ENCODE measurements at places on chromosomes 11 and 22.

DNA sequence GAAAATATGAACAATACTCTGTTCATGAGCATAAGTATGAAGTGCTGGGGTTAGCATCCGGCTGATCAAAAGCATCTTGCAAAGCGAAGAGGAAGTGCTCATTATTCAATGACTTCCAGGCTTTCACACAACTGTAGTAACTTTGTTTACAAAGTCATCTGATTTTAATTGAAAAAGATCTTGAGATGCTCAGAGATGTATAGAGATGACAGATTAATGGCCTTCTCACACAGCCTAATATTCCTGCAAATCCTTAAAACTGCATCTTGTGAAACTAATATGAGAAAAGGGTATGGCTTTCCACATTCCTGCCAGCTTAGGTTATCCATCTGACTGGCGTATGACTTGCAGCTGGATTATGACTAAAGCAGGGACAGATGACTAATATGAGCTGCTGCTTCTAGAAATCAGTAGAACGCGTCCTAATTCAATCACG, 125.4 kb downstream of the CASP12 start:
- DNase-seq = no peak
- no peaks in the 10 kb centered on the region for H3K27me3 ChIP-seq
- no peak overlapping the region for H3K27ac ChIP-seq
- H3K36me3 ChIP-seq = peaks cover 10% of the 10 kb centered on the region

DNA sequence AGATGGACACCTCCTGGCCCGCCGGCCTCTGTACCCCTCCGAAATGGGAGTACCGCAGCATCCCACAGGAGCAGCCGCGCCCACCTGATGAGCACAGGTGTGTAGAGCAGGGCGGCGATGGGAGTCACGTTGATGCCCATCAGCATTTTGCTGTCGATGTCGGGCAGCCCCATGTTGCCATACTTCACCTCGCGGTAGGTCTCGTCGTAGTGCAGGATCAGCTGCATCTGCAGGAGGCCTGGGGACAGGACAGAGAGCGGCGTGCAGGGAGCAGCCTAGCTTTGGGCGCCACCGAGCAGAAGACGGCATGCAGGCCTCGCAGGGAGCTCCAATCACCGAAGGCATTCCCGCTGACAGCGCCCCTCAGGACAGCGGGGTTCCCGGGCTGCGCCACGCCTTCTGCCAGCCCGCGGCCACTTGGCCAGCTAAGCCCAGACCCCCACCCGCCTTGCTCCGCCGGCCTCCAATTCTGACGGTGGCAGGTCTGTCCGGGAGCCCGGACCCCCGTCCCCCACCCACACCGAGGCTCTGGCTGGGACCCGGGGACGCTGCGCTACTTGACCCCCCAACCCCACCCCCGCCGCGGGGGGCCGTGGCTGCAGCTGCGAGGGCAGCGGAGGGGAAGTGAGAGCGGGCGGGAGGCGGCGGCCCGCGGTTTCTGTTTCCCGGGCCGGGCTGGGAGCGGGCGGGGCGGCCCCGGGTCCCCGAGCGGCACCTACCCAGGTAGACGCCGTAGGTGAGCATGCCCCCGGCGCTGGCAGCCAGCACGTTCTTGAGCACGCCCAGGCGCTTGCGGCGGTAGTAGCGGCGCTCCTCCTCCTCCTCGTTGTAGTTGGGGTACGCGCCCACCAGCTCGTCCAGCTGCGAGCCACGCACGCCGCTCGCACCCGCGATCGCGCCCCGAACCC, 705 bp downstream of the UNC93B1 start:
- H3K36me3 ChIP-seq = peaks cover 3% of the 10 kb centered on the region
- no peak overlapping the region for H3K27ac ChIP-seq
- H3K4me3 ChIP-seq = peak overlapping the region; percentile 67
- H3K4me1 ChIP-seq = peaks cover 44% of the 10 kb centered on the region

GRCh38 chr11:37076866-37077265, 478.8 kb upstream of the RAG2 start:
- no peaks in the 10 kb centered on the region for H3K4me1 ChIP-seq
- DNase-seq = no peak
- H3K27ac ChIP-seq = no peak overlapping the region
- H3K27me3 ChIP-seq = no peaks in the 10 kb centered on the region
- no peak overlapping the region for H3K4me3 ChIP-seq
- no peaks in the 10 kb centered on the region for H3K36me3 ChIP-seq

- peaks cover 2% of the 10 kb centered on the region for H3K4me1 ChIP-seq
- DNase-seq = no peak
- no peak overlapping the region for H3K27ac ChIP-seq
- H3K36me3 ChIP-seq = no peaks in the 10 kb centered on the region
- peaks cover 46% of the 10 kb centered on the region for H3K27me3 ChIP-seq
- H3K4me3 ChIP-seq = no peak overlapping the region
These were observed 11.4 kb upstream of the WNT11 start for GRCh38 chr11:76217653-76218160.

DNA sequence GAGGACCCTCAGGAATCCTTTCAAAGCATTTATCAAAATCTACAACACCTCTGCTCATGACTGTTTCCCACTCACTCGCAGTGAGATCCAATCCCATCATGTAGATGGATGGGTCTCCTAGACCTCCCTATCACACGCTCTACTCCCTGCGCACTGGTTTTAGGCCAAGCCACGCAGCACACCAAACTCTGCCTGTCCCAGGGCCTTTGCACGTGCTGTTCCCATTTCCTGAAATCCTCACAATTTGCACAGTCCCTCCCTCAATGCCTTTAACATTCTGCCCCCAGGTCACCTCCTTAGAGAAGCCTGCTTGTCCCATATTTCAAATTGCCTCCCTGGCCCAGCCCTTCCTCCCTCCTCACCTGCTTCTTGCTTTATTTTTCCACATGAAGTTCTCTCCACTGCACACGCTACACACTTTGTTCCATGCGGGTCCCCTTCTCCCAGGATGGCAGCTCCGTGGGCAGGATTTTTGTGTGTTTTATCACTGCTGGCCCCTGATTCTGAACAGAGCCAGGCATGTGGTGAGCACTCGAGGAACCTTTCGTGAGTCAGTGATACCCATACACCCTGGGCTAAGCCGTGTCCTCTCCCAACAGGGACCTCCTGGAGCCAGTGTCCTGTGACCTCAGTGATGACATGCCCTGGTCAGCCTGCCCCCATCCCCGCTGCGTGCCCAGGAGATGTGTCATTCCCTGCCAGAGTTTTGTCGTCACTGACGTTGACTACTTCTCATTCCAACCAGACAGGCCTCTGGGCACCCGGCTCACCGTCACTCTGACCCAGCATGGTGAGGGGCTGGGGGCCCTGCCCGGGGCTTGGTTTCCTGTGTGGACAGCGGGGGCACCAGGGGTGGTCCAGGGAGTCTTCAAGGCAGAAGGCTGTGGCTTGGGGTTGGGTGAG, 12.2 kb downstream of the CSF2RB start:
- no peak for DNase-seq
- H3K27me3 ChIP-seq = peaks cover 7% of the 10 kb centered on the region
- H3K4me3 ChIP-seq = no peak overlapping the region
- H3K27ac ChIP-seq = peak overlapping the region; percentile 68
- H3K4me1 ChIP-seq = peaks cover 39% of the 10 kb centered on the region

DNA sequence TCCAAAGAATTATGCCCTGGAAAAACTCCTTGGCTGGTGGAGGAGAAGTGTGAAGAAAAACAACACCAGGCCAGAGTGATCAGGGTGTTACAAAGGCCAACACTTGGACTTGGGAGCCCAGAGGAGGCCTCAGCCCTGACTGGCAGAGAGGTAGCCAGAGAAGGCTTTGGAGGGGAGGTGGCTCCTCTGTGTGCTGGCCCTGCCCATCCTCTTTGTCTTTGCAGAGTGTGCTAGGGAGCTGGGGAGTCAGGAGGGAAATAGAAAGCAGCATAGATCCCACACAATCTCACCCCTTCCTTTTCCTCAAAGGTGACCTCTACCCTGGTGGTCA, 12.0 kb upstream of the P2RY6 start:
- H3K4me3 ChIP-seq = no peak overlapping the region
- DNase-seq = no peak
- no peaks in the 10 kb centered on the region for H3K4me1 ChIP-seq
- H3K36me3 ChIP-seq = no peaks in the 10 kb centered on the region
- peaks cover 29% of the 10 kb centered on the region for H3K27me3 ChIP-seq
